ENCODE measurements at places on chromosomes 7 and 10.
A peak's percentile ranks its signal among the peaks of the same experiment; 100 is the strongest.

DNA sequence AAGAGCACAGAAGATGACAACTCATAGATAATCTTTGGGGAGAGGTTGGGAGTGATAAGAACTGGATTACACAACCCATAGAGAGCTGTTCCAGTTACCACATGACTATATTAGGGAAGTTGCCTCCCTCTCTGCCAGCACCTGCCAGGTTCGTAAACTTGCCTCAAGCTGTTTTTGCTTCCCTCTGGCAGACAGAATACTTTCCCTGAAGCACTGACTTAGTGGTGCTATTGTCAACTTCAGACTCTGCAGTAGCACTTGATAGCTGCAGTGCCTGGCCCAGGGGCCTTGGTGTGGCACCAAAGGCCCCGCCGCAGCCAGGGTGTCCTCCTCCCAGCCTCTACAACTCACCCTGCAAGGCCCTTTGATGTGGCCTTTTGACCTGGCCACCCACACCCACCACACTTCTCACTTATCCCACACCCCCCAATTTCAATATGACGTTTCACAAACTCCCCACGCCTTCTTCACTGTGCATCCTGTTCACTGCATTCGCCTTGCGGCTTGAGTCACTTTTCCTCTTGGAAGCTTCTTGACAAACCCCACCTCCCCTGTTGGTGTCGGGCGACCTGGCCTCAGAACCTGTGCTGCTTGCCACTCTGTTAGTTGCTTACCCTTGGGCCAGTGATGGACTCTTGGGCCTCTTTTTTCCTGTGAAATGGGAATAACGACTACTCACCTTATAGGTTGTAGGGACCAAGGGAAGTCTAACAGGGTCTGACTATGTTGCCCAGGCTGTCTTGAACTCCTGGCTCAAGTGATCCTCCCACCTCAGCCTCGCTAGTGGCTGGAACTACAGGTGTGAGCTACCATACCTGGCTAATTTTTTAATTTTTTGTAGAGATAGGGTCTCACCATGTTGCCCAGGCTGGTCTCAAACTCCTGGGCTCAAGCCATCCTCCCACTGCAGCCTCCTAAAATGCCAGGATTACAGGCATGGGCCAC lies 50.2 kb upstream of the PODXL start:
- peak; percentile 90 for DNase-seq

DNA sequence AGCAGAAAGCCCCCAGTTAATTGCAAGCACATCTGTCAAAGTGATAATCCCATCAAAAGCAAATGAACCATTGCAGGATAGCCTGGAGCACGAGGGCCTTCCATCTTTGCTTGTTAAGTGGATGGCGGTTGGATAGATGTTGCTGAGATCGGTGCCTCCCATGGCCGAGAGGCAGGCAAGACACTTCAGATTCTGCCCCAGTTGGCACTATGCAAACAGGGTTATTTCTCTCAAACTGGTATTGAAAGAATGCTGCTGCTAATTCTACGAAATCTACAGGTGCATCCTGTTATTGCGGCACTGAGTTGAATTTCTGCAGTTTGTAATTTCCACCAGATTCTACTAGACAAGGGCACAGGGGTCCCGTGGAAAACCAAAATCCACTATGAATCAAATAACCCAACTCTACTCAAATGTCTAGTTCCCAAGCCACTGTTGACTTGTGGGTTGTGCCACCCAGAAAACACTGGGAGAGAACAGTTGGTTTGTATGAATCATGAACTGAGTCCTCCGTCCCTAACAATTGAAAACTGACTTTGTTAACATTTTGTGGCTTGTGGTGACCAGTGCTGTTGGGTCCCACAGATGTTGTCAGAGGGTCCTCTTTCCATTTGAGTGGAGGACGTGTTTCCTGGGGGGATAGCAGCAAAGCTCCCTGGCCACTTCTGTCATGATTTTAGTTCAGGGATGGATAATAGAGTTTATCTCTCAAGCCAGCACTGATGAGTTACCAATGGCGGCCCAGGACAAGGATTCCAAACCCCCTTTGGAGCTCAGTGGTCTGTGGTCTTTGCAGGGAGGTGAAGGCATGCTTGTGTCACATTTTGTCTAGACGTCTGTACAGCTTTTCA lies 7.1 kb upstream of the IL2RA start:
- DNase-seq: no peak

DNA sequence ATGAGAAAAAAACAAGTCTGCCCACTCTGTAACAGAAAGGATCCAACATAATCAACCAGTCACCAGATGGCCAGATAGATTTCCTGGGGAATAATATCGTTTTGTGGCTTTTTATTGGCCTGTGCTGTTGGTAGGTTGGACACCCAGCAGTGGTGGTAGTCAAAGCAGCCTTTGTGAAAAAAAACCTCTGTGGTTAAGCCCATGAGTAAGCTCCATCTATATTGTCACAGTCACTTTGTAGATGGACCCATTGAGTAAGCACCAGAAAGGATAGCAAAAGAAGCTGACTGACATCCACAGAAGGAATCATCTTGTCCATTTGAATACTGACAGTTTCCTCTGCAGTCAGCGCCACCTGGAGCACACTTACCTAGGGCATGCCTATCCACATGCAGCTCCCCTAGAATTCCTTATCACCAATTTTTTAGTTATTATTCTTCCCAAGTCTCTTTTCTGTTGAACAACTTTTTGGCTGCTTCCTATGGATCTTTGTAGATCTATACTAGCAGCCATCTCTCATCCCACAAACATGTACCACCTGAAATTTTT lies 96.9 kb downstream of the IQUB start:
- DNase-seq: no peak

- DNase-seq: no peak
Measured at GRCh38 chr7:86932038-86932512, 127.4 kb downstream of the ELAPOR2 start.

Measured in islet precursor cell (in vitro differentiated cells).